ENCODE measurements at places on chromosomes 16 and 17. TPM values are rescaled to one million over a fixed set of nuclear protein-coding genes. Genes with fewer than 3 reads are reported as not detected.

DNA sequence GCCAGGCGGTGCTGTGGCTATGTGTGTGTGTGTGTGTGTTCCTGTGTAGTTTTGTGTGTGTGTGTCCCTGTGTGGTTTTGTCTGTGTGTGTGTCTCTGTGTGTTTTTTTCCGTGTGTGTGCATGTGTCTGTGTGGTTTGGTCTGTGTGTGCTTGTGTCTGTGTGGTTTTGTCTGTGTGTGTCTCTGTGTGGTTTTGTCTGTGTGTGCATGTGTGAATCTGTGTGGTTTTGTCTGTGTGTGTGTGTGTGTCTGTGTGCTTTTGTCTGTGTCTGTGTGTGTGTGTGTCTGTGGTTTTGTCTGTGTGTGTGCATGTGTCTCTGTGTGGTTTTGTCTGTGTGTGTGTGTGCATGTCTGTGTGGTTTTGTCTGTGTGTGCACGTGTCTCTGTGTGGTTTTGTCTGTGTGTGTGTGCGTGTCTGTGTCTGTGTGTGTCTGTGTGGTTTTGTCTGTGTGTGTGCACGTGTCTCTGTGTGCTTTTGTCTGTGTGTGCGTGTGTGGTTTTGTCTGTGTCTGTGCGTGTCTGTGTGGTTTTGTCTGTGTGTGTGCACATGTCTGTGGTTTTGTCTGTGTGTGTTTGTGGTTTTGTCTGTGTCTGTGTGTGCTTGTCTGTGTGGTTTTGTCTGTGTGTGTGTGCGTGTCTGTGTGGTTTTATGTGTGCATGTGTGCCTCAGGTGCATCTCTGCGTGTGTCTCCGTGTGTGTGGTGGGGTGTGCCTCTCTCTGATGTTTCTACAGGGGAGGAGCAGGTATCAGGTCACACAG lies 62.3 kb downstream of the ZDHHC7 start:
- DNase-seq: no peak

The KRTAP3-1 gene
- not detected for polyA plus RNA-seq

DNA sequence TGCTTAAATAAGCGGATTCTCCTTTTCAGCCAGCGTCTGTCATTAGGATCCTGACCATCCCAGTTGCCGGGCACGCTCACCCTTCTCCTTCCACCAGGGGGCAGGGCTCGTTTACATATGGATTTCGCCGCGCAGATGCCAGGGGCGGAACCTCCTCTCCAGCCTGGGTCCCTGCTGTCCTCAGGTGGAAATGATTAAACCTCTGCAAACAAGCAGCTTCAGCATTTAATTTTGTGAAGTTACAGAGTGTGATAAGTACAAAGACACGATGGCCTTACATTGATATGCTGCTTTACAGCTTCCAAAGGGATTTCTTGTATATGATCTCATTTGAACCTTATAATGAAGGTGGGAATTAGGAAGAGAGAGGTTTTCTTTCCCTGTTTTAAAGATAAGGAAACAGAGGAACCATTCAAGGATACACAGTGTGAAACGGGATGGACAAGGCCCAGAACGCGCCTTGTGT lies 3.9 kb upstream of the KRT28 start:
- peak; percentile 48 for DNase-seq

DNA sequence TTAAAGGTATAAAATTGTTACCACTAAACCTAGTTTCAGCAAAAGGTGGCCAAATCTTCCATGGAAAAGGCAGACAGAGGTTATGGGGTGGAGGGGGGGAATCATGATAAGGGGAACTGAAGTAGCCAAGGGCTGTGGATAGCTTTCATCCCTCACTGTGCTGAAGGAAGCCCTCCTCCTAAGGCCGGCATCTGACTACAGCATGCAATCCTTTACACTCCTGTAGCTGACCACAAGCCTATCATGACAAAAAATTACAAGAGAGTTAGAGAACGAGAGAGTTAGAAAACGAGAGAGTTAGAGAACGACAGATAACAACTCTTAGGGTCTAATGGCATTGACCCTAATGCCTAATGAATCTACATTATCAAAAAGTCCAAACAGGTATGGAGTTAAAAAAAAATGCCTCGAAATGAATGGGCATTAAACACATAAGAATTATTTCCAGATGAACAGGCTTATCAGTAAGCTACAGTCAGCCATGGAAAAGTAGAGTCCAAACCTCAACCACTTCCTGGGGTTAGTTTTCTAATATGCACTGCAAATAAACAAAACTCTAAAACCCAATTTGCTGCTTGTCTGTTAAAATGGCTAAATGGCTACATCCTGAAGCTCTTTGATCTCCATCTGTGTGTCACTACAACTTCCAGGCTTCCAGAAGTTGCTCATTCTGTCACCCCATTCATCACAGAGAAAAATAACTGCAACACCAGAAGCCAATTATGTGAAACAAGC lies 29.7 kb downstream of the DUSP14 start:
- DNase-seq: no peak

DNA sequence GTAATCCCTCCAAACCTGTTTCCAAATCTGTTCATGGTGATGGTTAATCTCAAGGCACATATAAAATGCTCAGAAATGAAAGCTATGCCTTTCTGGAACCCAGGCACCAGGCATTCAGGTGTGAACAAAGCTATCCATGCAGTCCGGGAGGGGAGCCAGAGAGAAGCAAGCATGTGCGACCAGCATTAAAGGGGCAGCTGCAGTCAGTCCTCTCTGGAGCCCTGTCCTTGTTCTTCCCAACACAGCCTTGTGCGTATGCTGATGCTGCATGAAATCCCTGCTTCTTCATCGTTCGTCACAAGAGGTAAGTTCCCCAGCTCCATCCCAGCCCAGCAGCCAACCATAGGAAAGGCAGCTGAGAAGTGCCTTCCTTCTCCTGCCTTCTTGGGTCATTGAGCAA lies 148.7 kb downstream of the GRIN2A start:
- no peak for DNase-seq

- DNase-seq: no peak
Measured at GRCh38 chr17:35906926-35907637, 23.5 kb downstream of the RDM1 start.

- DNase-seq: no peak
Measured at GRCh38 chr16:47392081-47392480, 68.8 kb downstream of the ITFG1 start.

GRCh38 chr17:66190738-66191592 lies 968 bp downstream of the CEP112 start:
- DNase-seq: no peak

GRCh38 chr16:71179569-71179968 lies 51.0 kb downstream of the HYDIN start:
- DNase-seq: no peak

- DNase-seq: no peak
Measured at GRCh38 chr17:11176549-11176948, 64.5 kb upstream of the SHISA6 start.

DNA sequence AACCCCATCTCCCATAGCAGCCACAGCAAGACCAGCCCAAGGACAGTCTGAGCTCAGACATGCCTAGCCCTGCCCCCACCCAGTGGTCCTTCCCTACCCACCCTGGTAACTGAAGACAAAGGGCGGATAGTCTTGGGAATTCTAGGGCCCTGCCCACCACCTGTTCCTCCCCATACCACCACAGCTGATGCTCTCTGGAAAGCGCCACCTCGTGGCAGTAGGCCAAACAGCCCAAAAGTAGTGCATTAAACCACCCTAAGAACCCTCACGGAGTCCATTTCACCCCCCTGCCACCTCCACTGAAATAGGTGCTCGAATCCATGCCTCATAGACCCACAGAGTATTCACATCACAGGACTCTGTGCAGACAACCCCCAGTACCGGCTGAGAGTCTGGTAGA lies 1021.4 kb downstream of the CDH8 start:
- no peak for DNase-seq

GRCh38 chr17:14826358-14826757 lies 438.8 kb downstream of the PMP22 start:
- DNase-seq: no peak

DNA sequence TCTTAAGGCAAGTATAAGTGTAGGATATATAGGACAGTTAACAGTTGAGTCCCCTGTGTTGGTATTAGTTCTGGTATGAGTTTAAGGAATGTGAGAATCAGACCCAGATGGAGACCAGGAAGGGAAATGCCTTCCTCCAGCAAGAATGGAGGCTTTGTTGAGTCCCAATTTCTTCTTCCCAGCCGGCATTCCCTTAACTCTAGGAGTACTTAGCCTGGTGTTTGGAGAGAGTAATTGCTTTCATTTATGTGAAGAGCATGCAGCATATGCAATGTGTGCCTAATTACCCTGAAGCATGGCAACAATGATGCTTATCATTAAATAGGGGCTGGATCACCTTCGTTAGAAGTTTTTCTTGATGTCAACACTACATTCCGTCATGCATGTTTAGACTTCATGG lies 225.9 kb upstream of the XYLT1 start:
- no peak for DNase-seq

- no peak for DNase-seq
Measured at GRCh38 chr17:57186226-57187019, 69.9 kb upstream of the MSI2 start.

- no peak for DNase-seq
Measured at GRCh38 chr16:35788381-35788780, 2329.0 kb downstream of the TP53TG3F start.

DNA sequence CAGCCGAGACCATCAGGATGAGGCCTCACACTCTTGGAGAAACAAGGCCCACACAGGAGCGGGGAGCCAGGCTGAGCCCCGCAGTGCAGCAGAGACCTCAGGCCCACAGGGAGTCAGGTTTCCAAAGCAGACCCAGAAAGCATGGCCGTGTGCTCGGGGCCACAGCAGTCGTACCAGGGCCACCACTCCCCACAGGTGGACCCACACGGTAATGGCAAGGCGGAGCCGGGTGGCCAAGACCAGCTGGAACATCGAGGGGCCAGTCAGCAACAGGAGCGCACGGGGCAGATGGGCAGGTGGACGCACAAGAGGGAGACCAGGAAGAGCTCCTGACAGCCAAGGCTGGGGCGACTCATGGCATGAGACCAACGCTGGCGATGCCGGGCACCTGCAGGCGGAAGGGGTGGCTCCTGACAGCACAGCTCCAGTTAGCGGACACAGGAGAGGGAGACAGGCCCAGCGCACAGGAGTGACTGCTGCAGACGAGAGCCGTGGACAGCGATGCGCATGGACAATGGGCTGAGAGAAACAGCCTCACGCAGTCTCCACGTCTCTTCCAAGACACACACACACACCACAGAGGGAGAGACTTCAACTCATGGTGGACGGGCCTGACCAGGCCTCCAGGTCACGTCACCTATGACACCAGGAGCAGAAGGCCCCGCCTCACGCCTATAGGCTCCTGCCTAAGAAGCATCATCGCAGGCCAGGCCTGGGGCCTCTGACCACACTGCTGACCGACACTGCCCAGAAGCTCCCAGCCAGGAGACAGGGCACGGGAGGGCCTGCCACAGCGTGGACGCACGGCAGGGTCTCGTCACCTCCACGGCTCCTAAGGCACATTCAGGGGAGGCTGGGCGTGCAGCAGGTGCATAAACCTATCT lies 58.6 kb downstream of the ZNF778 start:
- no peak for DNase-seq

GRCh38 chr16:87918338-87918737 lies 18.0 kb downstream of the CA5A start:
- DNase-seq: no peak

DNA sequence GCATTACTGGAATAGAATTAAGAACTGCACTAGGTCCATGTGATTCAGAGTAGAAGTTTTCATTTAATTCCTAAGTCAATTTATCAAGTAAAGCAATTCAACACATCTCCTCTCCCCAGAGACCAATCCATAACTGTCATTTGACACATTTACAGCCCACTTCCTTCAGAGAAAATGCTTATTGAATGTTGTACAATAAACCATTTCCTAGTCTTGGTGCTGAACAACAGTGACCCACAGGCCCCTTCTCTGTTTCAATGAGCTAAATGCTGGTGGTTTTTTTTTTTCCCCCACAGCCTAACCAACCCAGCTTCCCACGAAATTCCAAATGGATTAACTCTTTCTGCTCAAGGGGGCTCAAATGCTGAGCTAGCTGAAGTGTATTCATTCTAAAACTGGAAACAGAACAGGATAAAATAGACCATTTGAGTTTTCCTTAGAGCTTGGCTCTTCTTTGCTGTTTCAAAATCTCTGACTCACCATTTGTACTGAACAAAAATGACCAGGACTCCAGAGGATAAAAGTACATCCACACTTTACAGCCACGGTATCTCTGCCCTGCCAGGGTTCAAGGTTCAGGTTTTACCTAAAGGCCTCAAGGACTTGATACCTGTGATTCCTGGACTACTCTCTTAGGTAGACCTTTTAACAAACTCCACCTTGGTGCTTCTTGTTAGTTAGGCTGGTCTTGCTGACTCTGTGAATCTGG lies 62.3 kb downstream of the TMEM100 start:
- no peak for DNase-seq

GRCh38 chr16:31168848-31169247 lies 11.1 kb upstream of the FUS start:
- no peak for DNase-seq

- DNase-seq: no peak
Measured at GRCh38 chr17:62715882-62716390, 88.5 kb downstream of the MRC2 start.

The KRT39 gene
- not detected for polyA plus RNA-seq

The C16orf86 gene
- 2.0 TPM for polyA plus RNA-seq

The KDM6B gene
- polyA plus RNA-seq: 2.6 TPM

- peak; percentile 57 for DNase-seq
Measured at GRCh38 chr16:1678500-1679098, 520 bp downstream of the JPT2 start.

The EFNB3 gene
- polyA plus RNA-seq: 6.0 TPM

DNA sequence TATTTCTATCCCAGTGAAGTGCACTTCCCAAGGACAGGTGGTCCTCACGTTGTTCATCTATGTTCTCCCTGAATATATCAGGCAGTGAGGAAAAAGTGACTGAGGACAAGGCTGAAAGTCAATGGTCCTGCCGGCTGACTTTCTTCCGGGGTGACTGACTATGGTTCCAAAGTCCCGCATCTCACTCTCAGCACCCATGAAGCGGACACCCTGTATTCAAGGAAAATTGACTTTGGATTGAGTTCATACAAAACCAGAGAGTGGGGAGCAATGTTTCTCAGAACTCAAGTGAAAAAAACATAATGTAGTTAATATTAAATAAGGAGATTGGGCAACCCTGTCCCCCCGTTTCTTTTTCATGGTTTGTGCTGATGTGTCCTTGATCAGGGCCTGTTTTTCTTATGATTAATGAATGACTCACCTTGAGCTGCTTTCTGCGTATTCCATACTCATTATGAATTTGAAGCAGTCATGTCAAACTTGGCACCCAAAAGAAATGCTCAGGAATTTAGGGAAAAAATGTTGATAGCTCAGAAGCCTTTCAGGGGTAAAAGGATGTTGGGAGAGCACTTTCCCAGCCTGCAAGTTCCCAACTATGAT lies 184.0 kb downstream of the CYLD start:
- DNase-seq: peak; percentile 75

GRCh38 chr16:87956098-87956364 lies 4.8 kb downstream of the BANP start:
- no peak for DNase-seq

Measured in foreskin keratinocyte (primary cell).